ENCODE measurements at places on chromosomes 16 and 17. TPM values are rescaled to one million over a fixed set of nuclear protein-coding genes. Genes with fewer than 3 reads are reported as not detected.

DNA sequence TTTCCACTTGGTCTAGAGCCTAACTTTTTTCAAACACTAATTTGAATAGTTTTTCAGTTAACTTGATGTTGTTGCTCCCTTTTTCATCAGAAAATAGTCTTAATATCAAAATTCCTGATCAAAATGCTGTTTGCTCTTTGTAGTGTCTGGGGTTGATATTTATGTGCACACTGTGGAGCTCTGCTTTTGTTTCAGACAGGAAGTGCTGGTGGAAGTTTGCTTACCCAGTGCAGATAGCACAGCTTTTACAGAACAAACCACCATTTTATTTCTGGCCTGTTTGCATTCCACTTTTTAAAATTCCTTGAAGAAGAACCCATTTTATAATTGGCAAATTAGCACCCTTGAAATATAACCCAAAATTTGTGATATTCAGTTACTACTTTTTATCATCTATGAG lies 125.4 kb downstream of the MRTFB start:
- H3K36me3 ChIP-seq, result no peaks in the 10 kb centered on the region
- H3K4me1 ChIP-seq, result no peaks in the 10 kb centered on the region
- no peaks in the 10 kb centered on the region for H3K27me3 ChIP-seq
- DNase-seq, result no peak

DNA sequence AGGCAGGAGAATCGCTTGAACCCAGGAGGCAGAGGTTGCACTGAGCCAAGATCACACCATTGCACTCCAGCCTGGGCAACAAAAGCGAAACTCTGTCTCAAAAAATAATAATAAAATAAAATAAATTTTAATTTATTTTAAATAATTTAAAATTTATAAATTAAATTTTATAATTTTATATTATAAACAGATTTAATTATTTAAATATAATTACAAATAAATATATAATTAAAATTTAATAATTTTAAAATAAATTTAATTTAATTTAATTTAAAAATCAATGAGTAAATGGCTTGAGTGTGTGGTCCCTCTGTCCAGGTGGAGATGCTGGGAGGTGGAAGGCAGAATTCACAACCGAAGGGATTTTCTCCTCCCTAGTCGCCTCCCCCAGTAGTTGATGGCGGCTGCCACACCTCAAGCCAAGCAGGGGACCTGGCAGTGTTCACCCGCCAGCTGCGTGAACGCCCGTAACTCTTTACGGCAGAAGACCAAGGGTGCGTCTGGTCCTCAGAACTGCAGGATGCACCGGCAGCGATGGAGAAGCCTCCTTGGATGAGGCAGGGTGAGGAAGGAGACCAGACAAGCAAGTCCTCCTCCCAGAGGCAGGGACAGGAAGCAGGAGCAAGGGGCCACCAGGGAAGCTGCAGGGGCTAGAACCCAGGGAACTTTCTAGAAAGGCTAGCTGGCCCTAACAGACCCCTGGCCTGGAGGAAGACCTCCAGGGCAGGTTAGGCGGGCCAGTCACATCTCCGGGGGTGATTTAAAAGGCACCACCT lies 22.9 kb upstream of the KRT17 start:
- peaks cover 9% of the 10 kb centered on the region for H3K4me1 ChIP-seq
- H3K36me3 ChIP-seq, result no peaks in the 10 kb centered on the region
- no peak for DNase-seq
- H3K4me3 ChIP-seq, result no peak overlapping the region
- H3K27ac ChIP-seq, result no peak overlapping the region
- no peaks in the 10 kb centered on the region for H3K27me3 ChIP-seq

GRCh38 chr17:71883845-71884244 lies 237.0 kb upstream of the SOX9 start:
- DNase-seq, result no peak
- H3K4me3 ChIP-seq, result no peak overlapping the region
- H3K36me3 ChIP-seq, result no peaks in the 10 kb centered on the region
- H3K4me1 ChIP-seq, result no peaks in the 10 kb centered on the region
- no peaks in the 10 kb centered on the region for H3K27me3 ChIP-seq
- no peak overlapping the region for H3K27ac ChIP-seq

DNA sequence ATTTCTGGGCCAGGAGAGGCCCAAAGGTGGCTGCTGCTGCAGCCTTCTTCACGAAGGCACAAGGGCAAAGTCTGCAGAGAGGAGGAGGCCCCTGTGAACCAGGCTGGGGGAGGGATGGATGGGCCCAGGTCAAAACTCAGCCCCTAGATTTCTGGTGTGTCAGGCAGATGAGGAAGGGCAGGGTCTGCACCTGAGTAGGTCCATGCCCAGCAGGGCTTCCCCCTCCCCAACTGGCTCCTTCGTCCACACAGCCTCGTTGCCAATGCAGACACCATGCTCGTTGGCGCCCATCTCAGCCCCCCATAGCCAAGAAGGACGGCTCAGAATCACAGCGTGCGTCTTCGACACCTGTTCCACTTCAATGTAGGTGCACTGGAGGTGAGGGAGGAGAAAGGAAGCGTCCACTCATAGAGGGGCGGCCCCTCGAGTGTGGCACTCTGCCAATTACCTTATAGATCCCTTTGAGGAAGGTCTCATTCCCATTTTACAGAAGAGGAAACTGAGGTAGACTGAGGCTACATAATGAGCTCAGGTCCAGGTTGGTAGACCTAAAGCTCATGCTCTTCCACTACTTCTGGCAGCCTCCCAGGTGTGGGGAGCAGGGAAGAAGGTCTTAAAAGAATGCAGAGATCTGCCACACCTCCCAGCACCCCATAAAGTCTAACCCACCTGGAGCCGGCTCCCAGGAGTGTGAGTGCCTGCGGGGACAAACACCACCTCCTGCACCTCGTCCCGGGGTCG lies 902 bp downstream of the SCRN2 start:
- H3K4me3 ChIP-seq, result peak overlapping the region; percentile 94
- peak overlapping the region; percentile 75 for H3K27ac ChIP-seq
- no peaks in the 10 kb centered on the region for H3K36me3 ChIP-seq
- no peaks in the 10 kb centered on the region for H3K4me1 ChIP-seq
- DNase-seq, result no peak

DNA sequence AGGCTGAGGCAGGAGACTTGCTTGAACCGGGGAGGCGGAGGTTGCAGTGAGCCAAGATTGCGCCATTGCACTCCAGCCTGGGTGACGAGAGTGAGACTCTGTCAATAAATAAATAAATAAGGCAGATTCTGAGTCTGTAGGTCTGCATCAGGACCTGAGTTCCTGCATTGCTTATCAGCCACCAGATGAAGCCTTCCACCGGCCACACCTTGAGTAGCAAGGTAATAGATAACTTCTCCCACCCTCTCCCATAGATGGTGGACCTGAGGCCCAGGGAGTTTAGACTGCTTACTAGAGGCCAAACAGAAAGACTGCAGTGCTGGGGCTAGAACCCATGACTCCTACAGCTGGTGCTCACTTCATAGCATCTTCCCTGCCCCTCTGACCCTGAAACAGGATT lies 22.1 kb downstream of the ZP2 start:
- no peak for DNase-seq
- H3K4me1 ChIP-seq, result no peaks in the 10 kb centered on the region

DNA sequence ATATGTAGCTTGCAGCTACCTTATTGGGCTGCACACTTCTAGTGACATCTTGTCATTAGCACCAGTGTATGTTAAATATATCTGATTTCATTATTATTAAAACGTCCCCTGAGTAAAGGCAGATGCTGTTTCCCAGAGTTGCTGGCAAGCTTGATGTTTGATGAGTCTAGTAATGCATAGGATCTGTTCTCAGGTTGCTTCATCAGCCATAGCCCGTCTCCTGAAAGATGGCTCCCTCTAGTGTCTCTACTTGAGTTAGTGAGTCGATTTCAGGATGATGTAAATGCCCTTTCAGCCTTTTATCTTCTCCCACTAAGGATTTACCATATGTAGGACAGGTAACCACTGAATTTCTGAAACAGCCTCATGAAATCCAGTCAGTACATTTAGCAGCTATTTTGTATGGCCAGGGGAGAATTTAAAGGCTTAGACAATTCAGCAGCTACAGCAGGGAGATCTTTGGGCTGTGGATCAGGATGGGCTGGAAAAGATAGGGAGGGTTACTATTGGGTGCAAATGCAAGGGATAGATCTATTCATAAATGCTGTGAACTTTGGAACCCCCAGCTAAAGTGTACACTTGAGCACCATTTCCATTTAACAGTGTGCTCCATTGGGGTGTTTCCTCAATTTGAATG lies 376.3 kb downstream of the CNTNAP4 start:
- H3K4me1 ChIP-seq, result no peaks in the 10 kb centered on the region
- no peaks in the 10 kb centered on the region for H3K27me3 ChIP-seq
- no peak for DNase-seq
- no peak overlapping the region for H3K4me3 ChIP-seq
- no peaks in the 10 kb centered on the region for H3K36me3 ChIP-seq
- no peak overlapping the region for H3K27ac ChIP-seq

- H3K4me1 ChIP-seq, result no peaks in the 10 kb centered on the region
- no peak for DNase-seq
- peaks cover 3% of the 10 kb centered on the region for H3K36me3 ChIP-seq
Measured at GRCh38 chr16:3482659-3483241, 12.5 kb downstream of the C16orf90 start.

DNA sequence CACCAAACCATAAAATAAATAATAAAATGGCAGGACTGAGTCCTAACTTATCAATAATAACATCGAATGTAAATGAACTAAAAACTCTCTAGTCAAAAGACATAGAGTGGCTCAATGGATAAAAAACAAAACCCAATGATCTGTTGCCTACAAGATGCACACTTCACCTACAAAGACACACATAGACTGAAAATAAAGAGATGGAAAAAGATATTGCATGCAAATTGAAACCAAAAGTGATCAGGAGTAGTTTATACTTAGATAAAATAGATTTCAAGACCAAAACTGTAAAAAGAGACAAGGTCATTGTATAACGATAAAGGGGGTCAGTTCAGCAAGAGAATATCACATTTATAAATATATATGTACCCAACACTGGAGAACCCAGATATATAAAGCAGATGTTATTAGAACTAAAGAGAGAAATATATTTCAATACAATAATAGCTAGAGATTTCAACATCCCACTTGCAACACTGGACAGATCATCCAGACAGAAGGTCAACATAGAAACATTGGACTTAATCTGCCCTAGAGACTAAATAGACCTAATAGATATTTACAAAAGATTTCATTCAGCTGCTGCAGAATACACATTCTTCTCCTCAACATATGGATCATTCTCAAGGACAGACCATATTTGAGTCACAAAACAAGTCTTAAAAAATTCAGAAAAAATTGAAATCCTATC lies 29.8 kb downstream of the SLC47A2 start:
- H3K4me1 ChIP-seq, result peaks cover 11% of the 10 kb centered on the region
- no peak overlapping the region for H3K4me3 ChIP-seq
- H3K27ac ChIP-seq, result no peak overlapping the region
- DNase-seq, result no peak
- no peaks in the 10 kb centered on the region for H3K36me3 ChIP-seq
- no peaks in the 10 kb centered on the region for H3K27me3 ChIP-seq

DNA sequence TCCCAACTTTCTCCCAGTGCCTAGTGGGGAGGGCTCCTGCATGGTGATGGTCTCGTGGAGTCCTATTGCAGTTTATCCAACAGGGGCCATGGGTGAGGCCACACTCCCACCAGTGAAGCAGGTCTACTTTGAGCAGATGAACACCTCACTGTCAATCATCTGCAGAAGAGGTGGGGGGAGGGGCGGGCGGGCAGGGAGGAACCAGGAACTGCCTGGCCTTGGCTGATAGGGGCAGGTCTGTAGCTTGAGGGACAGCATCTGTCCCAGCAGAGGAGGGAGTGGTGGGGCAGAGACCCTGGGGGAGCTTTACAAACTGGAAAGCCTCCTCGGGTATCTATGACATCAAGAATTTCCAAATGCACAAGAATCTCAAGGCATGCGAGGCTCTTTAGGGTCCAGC lies 58.7 kb upstream of the ZNF423 start:
- H3K27ac ChIP-seq, result no peak overlapping the region
- no peak for DNase-seq
- no peak overlapping the region for H3K4me3 ChIP-seq
- H3K4me1 ChIP-seq, result no peaks in the 10 kb centered on the region
- no peaks in the 10 kb centered on the region for H3K36me3 ChIP-seq

- H3K27ac ChIP-seq, result no peak overlapping the region
- H3K27me3 ChIP-seq, result no peaks in the 10 kb centered on the region
- DNase-seq, result no peak
Measured at GRCh38 chr17:63525190-63525946, 2.2 kb downstream of the KCNH6 start.

DNA sequence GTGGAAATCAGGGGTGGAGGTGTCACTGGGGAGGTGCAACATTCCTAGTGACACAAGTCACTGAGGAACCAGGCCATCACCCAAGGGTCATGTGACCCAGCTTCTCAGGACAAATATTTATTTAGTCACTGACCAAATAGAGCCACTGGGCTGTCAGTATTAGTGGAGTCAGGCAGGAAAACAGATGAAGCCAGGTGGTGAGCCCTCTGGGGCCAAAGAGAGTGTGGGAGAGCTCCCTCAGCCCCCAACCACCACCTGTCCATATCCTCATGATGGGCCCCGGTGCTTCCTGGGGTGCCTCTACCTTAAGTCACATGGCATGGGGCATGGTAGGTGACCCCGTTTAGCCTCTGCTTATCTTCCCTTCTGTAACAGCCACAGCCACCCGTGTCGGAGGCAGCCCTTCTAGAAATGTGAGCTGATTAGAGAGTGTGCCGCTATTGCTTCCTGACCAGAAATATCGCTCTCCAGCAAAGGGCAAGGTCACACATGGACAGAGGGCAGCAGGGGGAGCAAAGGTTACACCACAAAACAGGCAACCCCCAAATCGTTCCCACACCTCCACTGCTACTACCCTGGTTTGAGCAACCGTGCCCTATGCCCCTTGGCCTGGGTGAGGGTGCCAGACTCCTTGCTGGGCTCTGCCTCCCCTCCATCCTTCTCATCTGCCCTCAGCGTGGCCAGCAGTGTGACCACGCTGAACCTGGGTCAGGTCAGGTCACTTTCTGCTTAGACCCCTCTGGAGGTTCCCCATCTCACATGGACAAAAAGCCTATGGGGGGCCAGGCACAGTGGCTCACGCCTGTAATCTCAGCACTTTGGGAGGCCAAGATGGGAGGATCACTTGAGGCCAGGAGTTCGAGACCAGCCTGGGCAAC lies 8.6 kb upstream of the AKTIP start:
- H3K27me3 ChIP-seq, result no peaks in the 10 kb centered on the region
- H3K4me3 ChIP-seq, result peak overlapping the region; percentile 25
- peak; percentile 94 for DNase-seq
- peak overlapping the region; percentile 96 for H3K27ac ChIP-seq

DNA sequence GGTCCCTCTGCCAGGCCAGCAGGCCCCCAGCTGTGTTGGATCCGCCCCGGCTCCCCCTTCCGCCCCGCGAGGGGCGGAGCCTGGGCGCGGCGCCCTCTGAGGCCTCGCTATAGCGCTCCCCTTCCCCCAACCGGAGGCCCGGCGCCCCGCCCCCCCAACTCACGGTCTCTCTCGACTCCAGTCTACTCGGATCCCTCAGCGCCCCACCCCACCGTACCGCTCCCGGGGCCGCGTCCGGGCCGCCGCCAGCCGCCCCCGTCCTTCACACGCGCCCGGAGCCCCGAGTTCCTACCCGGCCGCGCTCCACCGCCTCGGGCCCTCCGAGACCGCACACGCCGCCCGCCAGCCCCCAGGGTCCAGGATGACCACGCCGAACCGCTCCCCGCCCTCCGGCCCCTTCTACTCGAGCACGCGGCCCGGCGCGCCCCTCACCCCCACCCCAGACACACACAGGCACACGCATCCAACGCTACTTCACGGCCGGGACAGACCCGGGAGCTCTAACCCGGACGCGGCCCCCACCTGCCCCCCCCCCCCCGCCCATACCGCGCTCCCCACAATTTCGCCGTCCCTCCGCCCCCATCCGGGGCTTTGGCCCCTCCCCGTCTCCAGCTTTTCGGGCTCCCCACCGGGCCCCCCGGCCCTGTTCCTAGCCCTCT lies 1.4 kb downstream of the PHF23 start:
- no peaks in the 10 kb centered on the region for H3K27me3 ChIP-seq
- peaks cover 5% of the 10 kb centered on the region for H3K36me3 ChIP-seq
- H3K4me1 ChIP-seq, result no peaks in the 10 kb centered on the region
- peak overlapping the region; percentile 96 for H3K4me3 ChIP-seq
- H3K27ac ChIP-seq, result peak overlapping the region; percentile 82

The PRMT7 gene
- total RNA-seq, result 18.7 TPM

The SLC16A5 gene
- total RNA-seq, result 1.9 TPM

Measured in right lobe of liver (tissue), 6 donors.